ENCODE measurements at places on chromosomes 16 and 17.

DNA sequence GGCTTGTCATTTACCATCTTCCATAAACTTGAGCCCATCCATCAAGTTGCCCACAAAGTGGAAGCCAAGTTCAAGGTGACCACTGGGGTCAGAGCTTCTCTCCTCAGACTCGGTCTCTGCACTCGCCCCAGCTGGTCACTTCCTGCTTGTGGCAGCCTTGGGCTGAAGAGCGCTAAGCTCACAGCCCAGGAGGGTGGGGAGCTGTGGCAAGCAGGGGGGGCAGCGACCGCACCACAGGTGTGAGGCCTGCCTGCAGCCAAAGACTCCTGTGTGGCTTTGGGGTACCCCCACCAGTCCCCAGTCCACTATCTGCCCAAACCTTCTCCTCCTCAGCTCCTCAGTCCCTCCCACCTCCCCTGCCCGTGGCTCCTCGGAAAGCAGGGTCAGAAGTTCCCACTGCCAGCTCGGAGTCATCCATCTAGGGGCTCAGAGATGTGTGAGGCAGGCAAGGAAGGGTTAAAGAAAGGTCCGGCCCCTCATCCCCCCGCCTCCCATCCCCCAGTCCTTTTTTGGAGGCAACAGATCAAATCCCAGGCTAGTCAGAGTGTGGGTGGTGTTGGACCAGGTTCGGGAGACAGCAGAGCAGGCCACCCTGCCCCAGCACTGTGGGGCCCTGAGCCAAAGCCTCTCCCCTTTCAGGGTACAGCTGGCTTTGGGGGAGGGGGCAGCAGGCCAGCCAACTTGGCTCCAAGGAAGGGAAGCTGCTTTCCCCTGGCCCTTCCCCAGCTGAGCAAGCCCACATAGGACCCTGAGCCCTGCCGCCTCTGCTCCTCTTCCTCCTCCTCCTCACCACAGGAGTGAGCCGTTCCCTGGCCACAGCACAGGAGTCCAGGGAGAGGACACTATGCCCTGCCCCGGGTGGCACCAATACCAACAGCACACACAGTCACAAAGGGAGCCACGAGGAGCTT lies 3.2 kb downstream of the CSF3 start:
- no peak overlapping the region for H3K27ac ChIP-seq
- H3K4me1 ChIP-seq, result peaks cover 92% of the 10 kb centered on the region
- no peak overlapping the region for H3K4me3 ChIP-seq
- ATAC-seq, result peak; percentile 20

- H3K4me3 ChIP-seq, result no peak overlapping the region
- no peaks in the 10 kb centered on the region for H3K36me3 ChIP-seq
- no peak overlapping the region for H3K27ac ChIP-seq
- no peaks in the 10 kb centered on the region for H3K27me3 ChIP-seq
Observed at GRCh38 chr16:30383521-30383920, 1.2 kb upstream of the SEPTIN1 start.

GRCh38 chr17:77647531-77647930 lies 311.0 kb upstream of the TNRC6C start:
- no peak overlapping the region for H3K4me3 ChIP-seq
- H3K27me3 ChIP-seq, result no peaks in the 10 kb centered on the region
- H3K4me1 ChIP-seq, result no peaks in the 10 kb centered on the region
- no peak for ATAC-seq
- no peak overlapping the region for H3K27ac ChIP-seq

GRCh38 chr16:69201787-69202186 lies 14.8 kb downstream of the SNTB2 start:
- no peak for ATAC-seq
- H3K27me3 ChIP-seq, result no peaks in the 10 kb centered on the region
- H3K36me3 ChIP-seq, result no peaks in the 10 kb centered on the region
- H3K4me1 ChIP-seq, result peaks cover 16% of the 10 kb centered on the region

- no peak for ATAC-seq
- H3K36me3 ChIP-seq, result no peaks in the 10 kb centered on the region
- H3K27ac ChIP-seq, result no peak overlapping the region
- H3K4me3 ChIP-seq, result no peak overlapping the region
- no peaks in the 10 kb centered on the region for H3K27me3 ChIP-seq
Observed at GRCh38 chr16:85502357-85502756, 110.8 kb upstream of the GSE1 start.

DNA sequence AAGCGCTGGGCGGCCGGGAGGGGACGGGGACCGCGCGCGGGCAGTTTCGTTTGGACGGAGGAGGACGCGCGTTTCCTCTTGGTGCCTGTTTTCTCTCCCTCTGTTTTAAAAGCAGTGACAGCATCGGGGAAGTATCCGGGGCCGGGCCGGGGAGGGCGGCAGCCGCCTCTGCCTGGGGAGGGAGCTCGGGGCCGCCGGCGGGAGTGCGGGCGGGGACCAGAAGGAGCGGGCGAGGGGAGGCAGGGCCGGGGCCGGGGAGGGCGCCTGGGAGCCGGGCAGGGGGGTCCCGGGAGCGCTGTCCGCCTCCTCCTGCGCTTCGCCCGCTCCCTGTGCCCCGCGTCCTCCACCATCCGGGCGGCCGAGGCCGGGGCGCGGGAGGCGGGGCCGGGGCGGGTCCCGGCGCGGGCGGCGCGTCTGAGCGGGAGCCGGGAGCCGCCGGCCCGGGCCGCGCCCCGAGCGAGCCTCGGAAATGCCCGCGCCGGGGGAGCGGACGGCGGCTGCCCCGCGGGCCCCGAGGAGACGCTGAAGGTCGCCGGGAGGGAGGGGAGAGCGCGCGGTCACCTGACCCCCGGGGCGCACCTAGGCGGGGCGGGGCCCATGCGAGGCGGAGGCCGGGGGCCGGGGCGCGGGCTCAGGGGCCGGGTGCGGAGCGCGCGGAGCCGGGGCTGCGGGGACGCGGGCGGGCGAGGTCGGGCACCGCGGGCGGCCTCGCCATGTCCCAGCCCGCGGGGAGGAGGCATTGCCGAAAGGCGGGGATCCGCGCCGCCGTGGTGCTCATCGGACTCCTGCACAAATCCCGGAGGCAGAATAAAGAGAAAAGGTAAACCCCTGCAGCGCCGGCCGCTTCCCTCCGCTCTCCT lies 57.3 kb downstream of the RAP1GAP2 start:
- peak overlapping the region; percentile 89 for H3K27ac ChIP-seq
- peak; percentile 74 for ATAC-seq
- H3K27me3 ChIP-seq, result peaks cover 29% of the 10 kb centered on the region
- H3K4me1 ChIP-seq, result peaks cover 37% of the 10 kb centered on the region
- peak overlapping the region; percentile 42 for H3K4me3 ChIP-seq

DNA sequence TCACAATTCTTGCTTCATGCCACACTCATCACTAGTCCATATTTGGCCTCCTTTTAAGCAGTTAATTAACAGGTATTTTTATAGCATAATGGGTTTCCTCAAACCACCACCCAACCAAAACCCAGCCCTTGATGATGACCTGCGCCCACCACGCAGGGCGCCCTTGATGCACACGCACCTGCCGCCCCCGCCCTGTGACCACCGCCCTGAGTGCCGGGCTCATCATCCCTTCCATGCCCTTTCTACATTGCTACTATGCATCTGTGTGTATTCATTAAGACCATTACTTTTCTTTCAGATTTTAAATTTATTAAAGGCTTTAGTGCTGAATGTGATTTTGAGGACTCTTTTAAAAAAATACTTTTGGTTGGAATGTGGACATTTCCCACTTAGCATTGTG lies 204.8 kb upstream of the CHMP6 start:
- no peak overlapping the region for H3K4me3 ChIP-seq
- no peaks in the 10 kb centered on the region for H3K27me3 ChIP-seq
- H3K4me1 ChIP-seq, result no peaks in the 10 kb centered on the region
- no peaks in the 10 kb centered on the region for H3K36me3 ChIP-seq
- no peak for ATAC-seq
- H3K27ac ChIP-seq, result no peak overlapping the region

- H3K4me3 ChIP-seq, result no peak overlapping the region
- H3K27me3 ChIP-seq, result no peaks in the 10 kb centered on the region
- no peaks in the 10 kb centered on the region for H3K36me3 ChIP-seq
- no peak for ATAC-seq
Observed at GRCh38 chr17:71180801-71181385, 939.9 kb upstream of the SOX9 start.

GRCh38 chr16:54587176-54587515 lies 300.6 kb upstream of the IRX3 start:
- H3K27ac ChIP-seq, result no peak overlapping the region
- peaks cover 36% of the 10 kb centered on the region for H3K27me3 ChIP-seq
- H3K36me3 ChIP-seq, result no peaks in the 10 kb centered on the region
- H3K4me3 ChIP-seq, result no peak overlapping the region
- no peaks in the 10 kb centered on the region for H3K4me1 ChIP-seq

DNA sequence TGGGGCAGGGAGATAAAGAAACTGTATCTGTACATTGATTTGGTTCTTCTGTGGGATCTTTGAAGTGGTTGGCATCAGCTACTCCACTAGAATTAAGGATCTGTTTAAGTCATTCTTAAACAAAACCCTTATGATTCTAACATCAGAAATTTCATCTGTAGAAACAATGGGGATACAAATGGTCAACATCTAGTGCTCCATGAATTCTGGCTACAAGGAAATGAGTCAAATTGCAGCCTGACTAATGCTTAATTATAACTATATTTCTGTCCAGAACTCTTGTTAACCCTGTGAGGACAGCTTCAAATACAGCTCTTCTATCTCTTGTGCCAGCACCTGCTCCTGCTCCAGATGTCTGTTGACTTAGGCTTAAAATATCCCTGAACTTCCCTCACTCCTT lies 13.9 kb upstream of the GINS3 start:
- no peak for ATAC-seq
- H3K27me3 ChIP-seq, result peaks cover 4% of the 10 kb centered on the region
- H3K4me1 ChIP-seq, result no peaks in the 10 kb centered on the region
- no peaks in the 10 kb centered on the region for H3K36me3 ChIP-seq
- no peak overlapping the region for H3K27ac ChIP-seq
- no peak overlapping the region for H3K4me3 ChIP-seq

DNA sequence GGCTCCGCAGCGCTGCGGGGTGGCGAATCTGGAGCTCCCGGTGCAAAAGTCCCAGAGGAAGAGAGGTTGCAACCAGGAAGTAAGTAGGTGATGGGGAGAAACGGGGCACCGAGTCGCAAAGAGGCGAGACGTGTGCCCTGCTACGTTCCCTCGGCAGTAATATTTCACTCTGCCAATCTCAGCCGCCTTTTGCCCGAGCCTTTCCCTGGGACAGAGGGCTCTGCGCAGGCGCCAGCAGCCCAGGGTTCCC lies at the start of gene NR1D1:
Gene NR1D1 (minus strand): TSS at position 171 of the 250 bp plus-strand sequence. CDS start 495 bp downstream, outside the sequence.
- H3K36me3 ChIP-seq, result peaks cover 20% of the 10 kb centered on the region
- peaks cover 18% of the 10 kb centered on the region for H3K4me1 ChIP-seq
- no peak for ATAC-seq
- no peaks in the 10 kb centered on the region for H3K27me3 ChIP-seq
- peak within 1 kb of the TSS; percentile 82 for H3K4me3 ChIP-seq

- no peak for ATAC-seq
- H3K27ac ChIP-seq, result no peak overlapping the region
- H3K27me3 ChIP-seq, result peaks cover 4% of the 10 kb centered on the region
Observed at GRCh38 chr16:73428121-73428520, 380.2 kb upstream of the ZFHX3 start.

- no peak overlapping the region for H3K4me3 ChIP-seq
- H3K27me3 ChIP-seq, result no peaks in the 10 kb centered on the region
- H3K27ac ChIP-seq, result no peak overlapping the region
- ATAC-seq, result no peak
- H3K4me1 ChIP-seq, result no peaks in the 10 kb centered on the region
Observed at GRCh38 chr16:83779886-83780285, 27.9 kb upstream of the HSBP1 start.

DNA sequence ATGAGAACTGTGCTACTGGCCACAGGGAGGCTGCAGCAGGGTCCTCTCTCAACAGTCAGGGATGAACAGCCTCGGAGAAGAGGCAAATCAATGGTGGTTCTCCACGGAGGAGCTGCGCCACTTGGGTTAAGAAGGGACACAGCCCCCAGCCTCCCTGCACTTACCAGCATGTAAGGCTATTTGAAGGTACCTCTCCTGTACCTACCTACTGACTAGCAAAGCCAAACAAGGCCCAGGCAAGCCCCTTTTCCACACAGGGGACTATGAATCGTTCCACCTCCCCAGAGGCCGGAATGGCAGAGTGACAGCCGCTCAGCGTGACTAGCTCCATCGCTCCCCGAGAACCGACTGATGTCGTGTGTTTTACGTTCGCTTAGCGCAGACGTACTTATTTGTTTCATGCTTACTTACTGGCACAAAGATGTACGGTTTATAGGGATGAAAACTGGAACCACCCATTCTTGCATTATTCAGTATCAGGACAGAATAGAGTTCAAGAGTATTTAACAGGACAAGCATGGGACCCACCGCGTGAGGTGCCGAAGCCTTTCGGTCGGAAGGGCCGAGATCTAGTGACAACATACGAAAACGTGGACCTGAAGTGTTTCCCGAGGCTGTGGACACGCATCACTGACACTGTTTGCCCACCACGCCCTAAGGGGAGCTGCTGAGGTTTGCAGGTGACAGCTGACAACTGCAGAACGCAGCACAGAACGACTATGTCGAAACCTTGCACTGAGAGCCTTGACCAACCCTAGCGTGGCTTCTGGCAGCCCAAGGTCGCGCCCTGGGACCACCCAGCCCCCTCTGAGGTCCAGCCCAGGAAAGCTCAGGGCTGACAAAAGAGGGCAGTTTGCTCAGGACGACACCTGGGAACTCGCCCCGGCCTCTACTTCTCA lies 1.0 kb downstream of the TEPSIN start:
- no peaks in the 10 kb centered on the region for H3K27me3 ChIP-seq
- H3K4me3 ChIP-seq, result peak overlapping the region; percentile 92
- H3K36me3 ChIP-seq, result peaks cover 53% of the 10 kb centered on the region

GRCh38 chr16:56886826-56887225 lies 21.8 kb downstream of the SLC12A3 start:
- H3K36me3 ChIP-seq, result no peaks in the 10 kb centered on the region
- H3K4me1 ChIP-seq, result no peaks in the 10 kb centered on the region
- no peaks in the 10 kb centered on the region for H3K27me3 ChIP-seq
- H3K4me3 ChIP-seq, result no peak overlapping the region
- no peak overlapping the region for H3K27ac ChIP-seq
- ATAC-seq, result no peak

- H3K36me3 ChIP-seq, result no peaks in the 10 kb centered on the region
- no peak overlapping the region for H3K4me3 ChIP-seq
- H3K4me1 ChIP-seq, result no peaks in the 10 kb centered on the region
- no peak overlapping the region for H3K27ac ChIP-seq
- ATAC-seq, result no peak
Observed at GRCh38 chr17:16817201-16817600, 127.2 kb downstream of the CCDC144A start.

DNA sequence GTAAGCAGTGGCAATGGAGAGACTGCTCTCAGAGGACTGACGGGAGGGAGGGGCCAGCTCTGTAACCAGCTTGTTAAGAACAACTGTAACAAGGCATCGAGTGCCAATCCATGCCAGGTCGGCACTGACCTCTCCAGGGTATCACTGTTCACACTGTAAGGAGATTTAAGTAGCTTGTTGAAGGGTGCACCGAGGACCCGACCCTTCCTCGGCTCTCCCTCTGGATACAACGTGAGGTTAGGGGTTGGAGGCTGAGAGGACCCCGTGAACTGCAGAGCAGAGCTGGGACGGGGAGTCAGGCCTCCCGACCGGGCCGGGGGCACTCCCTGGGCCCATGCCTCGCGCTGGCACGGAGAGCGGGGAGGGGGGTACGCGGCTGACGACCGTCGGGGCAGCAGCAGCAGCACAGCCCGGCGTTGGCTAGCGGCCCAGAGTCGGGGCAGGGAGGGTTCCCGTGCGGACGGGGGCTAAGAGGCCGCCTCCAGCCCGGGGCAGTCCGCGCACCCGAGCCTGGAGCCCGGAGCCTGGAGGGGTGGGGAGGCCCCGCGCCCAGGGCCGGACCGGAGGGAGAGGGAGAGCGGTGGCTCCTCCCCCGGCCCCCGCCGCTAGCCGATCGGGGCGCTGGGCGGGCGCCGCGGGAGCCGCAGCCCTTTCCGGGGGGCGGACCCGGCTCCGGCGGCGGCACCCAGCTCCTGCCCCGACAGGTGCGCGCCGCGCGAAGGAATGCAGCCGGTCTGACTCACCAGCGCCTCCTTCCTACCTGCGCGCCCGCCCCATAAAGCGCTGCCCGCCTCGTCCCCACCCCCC lies at the start of gene ITGB4:
Gene ITGB4 (plus strand): TSS at position 804 of the 807 bp plus-strand sequence. CDS start 3,245 bp downstream, outside the sequence.
- peaks cover 23% of the 10 kb centered on the region for H3K4me1 ChIP-seq
- ATAC-seq, result peak; percentile 69
- peaks cover 14% of the 10 kb centered on the region for H3K36me3 ChIP-seq

Data from gastroesophageal sphincter (tissue), 4 donors.